SHP77 treated with DMSO at 0.1 percent for 48 hours (cell line): ENCODE measurements at places on chromosomes 12 and 14.

GRCh38 chr14:96001866-96002497 lies 37.2 kb upstream of the C14orf132 start:
- DNase-seq: no peak

DNA sequence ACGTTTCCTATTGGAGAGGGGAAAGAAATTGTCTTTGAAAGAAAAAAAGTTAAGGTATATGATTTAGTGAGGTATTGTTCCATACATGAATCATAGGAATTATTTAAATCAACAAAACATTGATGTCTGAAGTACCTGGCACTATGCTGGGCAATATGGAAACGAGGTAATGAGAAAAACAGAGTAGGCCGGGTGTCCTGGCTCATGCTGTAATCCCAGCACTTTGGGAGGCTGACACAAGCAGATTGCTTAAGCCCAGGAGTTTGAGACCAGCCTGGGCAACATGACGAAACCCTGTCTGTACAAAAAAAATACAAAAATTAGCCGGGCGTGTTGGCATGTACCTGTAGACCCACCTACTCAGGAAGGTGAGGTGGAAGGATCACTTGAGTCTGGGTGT lies 45.9 kb downstream of the AEBP2 start:
- DNase-seq: no peak

DNA sequence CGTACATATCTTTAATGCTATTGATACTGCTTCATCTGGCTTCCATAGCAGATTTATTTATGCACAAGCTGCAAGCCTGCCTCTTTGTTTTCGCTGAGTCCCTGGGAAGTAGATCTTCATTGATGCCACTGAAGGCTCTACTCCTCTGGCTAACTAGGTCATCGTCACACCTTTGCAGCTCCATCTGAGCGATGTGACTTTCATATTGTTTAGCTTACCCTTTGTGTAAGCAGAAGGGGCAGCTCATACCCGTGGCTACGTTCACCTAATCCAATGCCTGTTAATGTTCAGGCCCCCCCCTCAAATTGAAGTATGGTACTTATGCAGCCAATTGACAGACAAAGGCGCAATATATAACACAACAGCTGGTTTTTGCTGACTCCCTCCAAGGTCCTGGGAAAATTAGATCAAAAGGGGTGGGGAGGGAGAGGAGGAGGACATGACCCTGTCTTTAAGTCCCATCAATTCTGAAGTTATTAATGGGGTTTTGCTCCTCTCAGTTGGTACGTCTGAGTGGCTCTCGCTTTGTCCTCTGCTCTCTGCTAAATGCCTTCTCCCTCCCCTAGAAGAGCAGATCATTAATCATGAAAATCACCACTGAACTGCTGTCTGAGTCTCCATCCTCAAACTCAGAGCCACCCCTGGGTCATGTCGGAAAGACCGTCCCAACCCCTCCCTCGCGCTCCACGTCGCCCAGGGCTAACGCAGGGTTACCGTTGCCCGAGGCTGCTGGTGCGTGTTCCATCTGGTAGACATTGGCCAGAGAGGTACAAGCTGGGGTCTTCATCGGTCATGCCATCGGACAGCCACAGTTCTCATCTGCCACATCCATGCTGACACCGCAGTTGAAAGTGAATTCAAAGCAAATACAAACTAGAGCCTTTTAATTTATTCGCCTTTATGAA lies 128.8 kb downstream of the ADGRD1 start:
- no peak for DNase-seq

- no peak for DNase-seq
Measured at GRCh38 chr14:68749487-68750475, 43.1 kb downstream of the ZFP36L1 start.

- DNase-seq: peak; percentile 87
Measured at GRCh38 chr14:22829661-22830442, at the start of gene MRPL52. MRPL52 (plus strand) TSS chr14:22829887; CDS start chr14:22829913, 26 bp downstream.

- DNase-seq: no peak
Measured at GRCh38 chr14:33726685-33727084, 224.2 kb downstream of the EGLN3 start.

GRCh38 chr12:14846042-14846587 lies 2.8 kb upstream of the ART4 start:
- DNase-seq: no peak

DNA sequence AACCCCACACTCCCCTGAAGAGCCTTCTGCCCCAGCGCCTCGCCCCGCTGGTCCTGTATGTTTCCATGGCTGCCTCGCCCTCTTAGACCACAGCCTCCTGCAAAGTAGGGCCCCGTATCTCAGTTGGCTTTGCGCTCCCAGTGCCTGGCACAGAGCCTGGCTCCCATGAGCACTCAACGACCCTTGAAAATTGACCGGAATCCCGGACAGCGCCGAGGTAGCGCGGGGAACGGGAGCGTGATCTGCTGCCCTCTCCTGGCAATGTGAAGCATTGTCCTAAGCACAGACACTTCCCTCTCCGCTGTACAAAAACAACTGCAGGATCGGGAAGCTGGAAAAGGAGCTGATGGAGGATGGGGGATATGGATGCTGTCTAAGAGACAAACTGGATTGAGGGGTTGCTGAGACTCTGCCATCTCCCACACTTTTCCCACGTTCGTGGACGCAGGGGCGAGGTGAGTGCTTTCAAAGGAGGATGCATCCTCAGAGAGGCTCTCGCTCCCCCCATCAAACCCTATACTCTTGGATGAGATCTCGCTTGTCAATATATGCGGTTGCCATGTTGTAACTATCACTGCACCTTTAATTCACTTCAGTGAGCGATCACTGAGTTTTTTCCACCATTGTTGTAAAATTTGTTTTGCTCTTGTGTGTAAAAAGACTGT lies 10.7 kb upstream of the FKBP4 start:
- no peak for DNase-seq

- no peak for DNase-seq
Measured at GRCh38 chr14:68655021-68655831, 137.6 kb downstream of the ZFP36L1 start.

GRCh38 chr14:75650253-75651058 lies 10.2 kb downstream of the ERG28 start:
- no peak for DNase-seq

GRCh38 chr12:116885491-116885890 lies 4.2 kb upstream of the HRK start:
- DNase-seq: no peak

DNA sequence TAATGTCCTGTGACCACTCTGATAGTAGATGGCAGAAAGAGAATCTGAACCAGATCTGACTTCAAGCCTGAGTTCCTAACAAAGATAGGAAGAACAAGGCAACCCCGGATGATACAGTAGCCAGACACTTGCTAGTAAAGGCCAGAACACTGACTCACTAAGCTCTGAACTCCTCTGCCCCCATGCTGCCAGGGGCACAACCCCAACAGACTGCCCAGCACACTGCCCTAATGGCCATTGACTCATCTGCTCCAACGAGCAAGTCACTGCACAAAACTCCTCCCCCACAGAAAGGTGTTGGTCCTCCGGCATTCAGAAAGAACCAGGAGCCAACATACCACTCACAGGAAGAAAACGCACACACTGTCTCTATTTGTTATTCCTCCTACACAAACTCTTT lies 179.6 kb upstream of the NUDT4 start:
- no peak for DNase-seq

- DNase-seq: no peak
Measured at GRCh38 chr12:1348606-1349005, 245.8 kb downstream of the FBXL14 start.

DNA sequence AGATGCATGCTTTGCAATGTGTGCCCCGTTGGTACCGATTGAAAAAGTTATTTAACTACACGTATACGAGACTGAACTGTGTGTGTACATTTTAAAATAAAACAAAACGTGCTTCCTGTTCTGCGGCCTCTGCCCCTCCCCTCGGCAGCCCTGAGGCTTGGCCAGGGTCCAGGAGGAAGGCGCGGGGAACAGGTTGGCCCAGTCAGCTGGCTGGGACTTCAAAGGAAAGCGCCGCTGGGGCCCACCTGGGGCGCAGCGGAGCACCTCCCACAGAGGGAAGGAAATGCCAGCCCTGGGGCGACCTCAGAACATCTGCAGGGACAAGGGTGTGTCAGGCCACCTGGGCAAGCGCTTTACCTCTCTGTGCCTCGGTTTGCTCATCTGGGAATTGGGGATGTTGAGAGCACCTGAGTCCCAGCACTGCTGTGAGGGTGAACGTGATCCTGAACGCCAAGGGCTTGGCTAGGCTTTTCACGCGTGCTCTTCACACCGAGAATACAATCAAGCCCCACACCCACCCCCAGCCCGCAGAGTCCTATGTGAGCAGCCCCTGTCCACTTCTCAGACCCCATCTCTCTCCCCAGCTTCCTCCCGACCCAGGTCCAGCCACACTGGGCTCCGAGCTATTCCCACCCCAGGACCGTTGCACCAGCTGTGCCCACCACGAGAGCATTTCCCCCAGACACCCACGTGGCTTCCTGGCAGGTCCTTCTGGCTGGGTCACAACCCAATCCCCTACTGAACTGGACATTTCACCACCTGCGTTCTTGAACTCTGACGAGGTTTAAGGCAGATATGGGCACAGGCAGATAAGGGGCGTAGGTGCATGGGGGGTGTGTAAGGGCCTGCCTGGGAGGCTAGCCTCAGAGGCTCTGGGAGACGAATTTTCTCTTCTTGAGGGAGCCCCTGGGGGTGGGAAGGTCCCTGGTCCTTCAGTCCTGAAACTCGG lies 41.9 kb upstream of the NCOR2 start:
- DNase-seq: peak; percentile 53

DNA sequence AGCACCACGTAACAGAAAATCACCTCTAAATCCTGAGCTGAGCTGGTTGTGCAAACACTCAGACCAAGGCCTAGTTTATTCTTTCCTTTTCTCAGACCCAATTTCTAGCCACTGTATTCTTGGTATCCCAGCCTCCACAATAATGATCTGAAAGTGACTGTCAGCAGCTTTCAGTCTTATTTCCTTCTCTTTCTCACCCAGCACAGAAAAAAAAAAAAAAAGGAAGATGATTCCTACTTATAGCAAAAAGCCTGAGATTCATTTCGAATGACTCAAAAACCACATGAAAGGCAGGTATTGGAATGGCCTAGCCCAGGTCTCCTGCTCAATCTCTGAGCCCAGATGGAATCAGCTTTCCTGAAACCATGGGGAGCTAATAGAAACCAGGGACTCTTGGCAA lies 298.6 kb upstream of the PPFIA2 start:
- no peak for DNase-seq

DNA sequence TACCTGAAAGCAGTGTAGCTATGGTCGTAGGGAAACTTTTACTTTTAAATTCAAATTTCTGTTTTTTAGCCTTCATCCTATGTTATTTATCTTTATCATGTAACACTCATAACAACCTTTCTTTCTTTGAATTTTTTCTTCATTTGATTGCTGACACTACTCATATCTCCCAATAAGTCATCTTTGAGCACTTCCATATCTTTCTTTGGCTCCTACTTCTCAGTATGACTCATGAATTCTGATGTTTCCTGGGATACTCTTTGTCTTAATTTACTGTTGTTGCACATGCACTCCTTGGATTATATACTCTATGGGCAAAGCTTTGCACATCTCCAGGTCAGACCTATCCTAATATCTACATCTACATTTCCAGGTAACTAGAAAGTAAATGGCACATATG lies 18.1 kb upstream of the IAPP start:
- no peak for DNase-seq

DNA sequence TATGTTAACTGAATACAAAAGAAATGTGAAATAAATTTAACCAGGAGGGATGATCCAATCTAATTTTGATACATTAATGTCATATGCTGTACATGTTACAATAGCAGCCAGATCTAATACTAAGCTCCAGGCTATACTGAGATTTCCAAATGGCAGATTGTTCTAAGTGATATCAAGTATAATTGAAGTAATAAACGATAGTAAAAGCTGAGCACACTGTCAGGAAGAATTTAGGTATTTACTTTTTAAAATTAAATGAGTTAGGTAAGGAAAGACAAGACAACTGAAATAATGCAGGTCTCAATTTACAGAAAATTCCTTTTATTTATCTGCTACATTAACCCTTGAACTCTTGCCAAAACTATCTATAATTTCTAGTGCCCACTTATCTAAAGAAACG lies 39.9 kb downstream of the INSM2 start:
- no peak for DNase-seq

- no peak for DNase-seq
Measured at GRCh38 chr12:40226705-40227104, 1.9 kb downstream of the LRRK2 start.

GRCh38 chr14:22847661-22848341 lies 11.4 kb downstream of the MMP14 start:
- no peak for DNase-seq

DNA sequence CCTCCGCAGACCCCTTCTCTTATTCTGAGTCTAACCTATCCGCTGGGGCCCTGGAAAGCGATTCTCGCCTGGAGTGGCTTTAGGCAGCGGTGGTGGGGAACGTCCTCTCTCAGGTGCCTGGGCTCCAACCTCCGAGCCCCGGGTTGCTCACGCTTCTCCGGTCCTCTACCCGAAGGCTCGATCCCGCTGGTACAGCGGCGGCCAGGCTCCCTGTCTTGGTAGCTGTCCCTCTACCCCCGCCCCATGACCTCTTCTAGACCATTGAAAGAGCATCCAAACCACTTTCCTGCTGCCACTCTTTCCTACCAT lies 505 bp upstream of the HEBP1 start:
- no peak for DNase-seq

GRCh38 chr12:131529196-131530040 lies 181.5 kb upstream of the SFSWAP start:
- no peak for DNase-seq

GRCh38 chr12:123132951-123133619 lies 17.8 kb downstream of the PITPNM2 start:
- DNase-seq: no peak

- DNase-seq: no peak
Measured at GRCh38 chr14:52846591-52846990, 55.2 kb upstream of the GNPNAT1 start.

GRCh38 chr12:127550271-127550670 lies 716.7 kb upstream of the TMEM132C start:
- no peak for DNase-seq

- no peak for DNase-seq
Measured at GRCh38 chr12:16467272-16467671, 119.8 kb downstream of the MGST1 start.

DNA sequence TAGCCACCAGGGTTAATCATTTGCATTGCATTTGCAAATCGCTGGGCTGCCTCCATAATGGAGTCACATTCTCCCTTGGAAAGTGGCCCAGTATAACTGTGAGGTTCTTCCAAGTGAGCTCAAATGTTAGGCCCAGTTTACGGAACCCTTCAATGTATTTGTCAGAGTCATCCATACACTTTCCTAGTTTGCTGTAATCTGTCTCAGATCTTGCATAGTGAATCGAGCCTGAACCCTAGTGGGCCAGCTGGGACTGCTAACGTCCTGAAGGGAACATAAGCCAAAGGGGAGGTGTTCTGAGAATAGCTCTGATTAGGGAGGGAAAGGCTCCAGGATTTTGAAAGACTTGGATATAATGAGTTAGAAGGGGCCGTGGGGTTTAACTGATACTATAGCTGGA lies 406.3 kb downstream of the SLC6A15 start:
- DNase-seq: no peak

GRCh38 chr14:68638141-68638999 lies 154.5 kb downstream of the ZFP36L1 start:
- no peak for DNase-seq
